ENCODE measurements at places on chromosomes 1 and 21.

GRCh38 chr1:186812570-186812969 lies 16.2 kb upstream of the PLA2G4A start:
- no peak for DNase-seq

DNA sequence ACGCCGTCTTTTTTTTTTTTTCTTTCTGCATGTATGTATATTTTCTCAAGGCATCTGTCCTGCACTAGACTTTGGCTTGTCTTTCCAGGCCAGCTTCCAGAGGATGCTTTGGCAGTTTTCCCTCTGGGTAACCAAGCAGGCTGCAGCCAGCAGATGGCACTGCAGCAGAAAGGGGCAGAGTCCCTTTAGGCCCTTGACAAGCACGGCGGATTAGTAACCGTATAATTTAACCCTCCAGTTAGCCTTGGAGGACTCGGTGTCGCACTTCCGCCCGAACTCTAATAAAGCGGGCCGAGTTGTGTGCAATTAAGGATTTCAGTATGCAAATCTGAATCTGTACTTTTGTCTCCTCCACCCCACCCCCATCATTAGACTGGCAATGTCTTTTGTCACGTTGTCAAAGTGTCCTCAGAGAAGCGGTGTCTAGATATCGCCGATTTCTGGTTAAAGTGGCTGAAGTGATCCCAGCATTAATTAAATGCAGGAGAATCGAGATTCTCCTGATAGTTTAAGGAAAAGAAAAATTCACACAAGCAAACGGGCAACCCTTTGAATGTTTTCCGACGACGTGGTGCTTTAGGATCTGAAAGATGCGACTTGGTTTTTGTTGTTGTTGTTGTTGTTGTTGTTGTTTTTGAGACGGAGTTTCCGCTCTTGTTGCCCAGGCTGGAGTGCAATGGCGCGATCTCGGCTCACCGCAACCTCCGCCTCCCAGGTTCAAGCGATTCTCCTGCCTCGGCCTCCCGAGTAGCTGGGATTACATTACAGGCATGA lies 1.1 kb upstream of the TMEM167B start:
- DNase-seq = peak; percentile 19

DNA sequence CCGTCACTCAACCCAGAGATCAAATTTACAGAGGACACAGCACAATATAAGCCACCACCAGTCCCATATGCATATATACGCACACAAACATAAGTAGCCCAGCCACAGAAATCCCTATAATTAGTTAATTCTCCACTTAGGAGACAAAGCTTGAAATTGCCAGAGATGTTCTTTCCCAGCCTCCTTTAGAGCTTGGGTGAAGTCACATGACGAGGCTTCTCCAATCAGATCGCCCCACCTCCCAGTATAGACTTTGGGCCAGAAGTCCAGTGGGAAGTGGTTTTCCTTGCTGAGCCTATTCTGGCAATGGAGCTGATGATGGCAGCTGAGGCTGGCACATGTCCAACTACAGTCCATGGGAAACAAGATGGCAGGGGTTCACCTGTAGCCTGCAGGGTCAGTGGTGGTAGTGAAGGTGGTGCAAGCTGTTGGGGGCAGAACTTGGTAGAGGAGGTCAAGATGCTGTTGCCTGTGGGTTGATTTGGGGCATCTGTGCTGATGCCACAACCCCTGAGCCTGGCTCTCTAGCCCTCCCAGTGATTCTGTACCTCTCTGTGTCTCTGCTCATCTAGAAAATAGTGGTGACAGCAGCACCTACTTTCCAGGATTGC lies 535.9 kb downstream of the MATN1 start:
- DNase-seq = no peak

- DNase-seq = no peak
Measured at GRCh38 chr1:40395190-40396175, 22.0 kb downstream of the SMAP2 start.

Measured in stimulated activated naive CD4-positive, alpha-beta T cell treated with Interleukin-2 at 50 U/mL for 16 hours (primary cell).